ENCODE measurements at places on chromosomes 4 and X.

DNA sequence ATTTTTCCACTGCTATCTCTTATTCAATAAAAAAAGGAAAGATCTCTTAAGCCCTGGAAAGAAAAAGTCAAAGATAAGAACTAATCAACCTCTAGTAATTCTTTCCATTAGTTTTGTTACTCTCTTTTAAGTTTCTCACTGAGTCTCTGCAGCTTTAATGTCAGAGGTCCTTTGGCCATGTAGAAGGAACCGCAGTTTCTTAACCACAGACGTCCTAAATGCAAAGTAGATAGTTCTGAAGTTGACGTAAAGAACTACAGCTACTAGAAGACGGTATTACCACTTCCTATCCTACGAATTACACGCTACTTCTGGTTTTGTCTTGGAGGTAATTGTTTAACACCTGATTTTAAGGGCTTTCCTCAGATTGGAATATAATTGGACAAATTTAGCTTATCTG is 325.9 kb downstream of the ANKRD50 start:
- no peak for DNase-seq

DNA sequence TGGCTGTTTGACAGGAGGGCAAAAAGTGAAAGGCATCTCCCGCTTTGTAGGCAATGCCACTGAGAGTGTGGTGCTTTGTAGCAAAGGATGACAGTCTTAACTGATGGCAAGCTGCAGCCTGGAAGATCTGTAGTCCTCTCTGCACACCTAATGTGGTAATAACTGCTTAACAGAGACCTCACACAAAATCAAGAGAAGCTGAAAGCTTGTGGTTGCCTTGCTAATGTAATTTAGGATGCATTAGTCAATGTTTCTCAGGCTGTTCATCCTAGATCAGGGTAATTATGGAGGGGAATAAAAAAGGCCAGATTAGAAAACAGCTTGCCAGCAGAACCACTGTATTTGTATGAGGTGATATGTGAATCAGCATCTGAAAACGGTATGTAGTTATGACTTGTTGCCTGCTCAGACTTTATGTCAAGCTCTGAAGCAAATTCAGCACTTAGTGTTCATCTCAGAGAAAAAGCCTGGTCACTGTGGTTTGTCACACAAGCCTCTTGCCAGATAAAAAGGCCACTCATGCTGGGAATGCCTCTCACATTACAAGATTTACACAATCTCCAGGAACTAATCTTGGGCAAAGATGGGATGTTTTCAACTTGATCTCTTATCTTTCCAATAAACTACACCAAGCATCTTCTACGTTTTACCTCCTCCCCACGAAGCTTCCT is 130.8 kb downstream of the ENOX2 start:
- DNase-seq, result no peak

DNA sequence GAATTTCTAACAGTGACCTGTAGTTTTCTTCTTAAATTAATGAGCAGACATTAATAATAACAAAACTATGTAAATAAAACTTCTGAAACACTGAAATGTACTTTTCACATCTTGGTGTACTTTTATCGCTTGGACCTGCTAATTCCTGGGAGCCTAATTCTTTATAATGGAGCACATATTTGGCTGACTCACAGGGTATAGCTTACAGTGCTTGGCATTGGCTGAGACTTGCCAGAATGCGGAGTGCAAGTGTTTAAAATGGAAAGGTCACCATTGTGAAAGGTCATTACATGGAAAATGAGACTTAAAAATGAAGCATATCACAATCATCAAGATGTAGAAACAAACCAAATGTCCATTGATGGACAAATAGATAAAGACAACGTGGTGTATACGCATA is 137.3 kb upstream of the PDLIM3 start:
- DNase-seq, result no peak

DNA sequence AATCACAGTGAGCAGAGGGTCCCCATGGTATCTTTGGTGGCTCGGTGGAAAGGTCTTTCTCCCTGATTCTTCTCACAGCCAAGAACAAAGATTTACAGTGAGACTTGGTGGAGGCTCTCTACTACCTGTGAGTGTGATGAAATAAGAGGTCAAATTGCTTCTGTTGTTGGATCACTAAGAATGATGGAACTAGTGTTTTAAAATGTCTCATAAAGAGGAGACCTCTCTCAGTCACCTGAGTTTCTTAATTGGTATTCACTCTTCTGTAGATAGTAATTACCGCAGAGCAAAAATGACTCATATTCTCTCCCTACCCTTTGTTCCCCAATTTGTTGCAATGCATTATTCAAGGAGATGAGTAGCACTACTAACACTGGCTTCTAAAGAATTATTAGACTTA is 100.9 kb upstream of the TBC1D9 start:
- no peak for DNase-seq

- no peak for DNase-seq
These were observed 86.9 kb upstream of the ADRA2C start for GRCh38 chr4:3679071-3679825.

DNA sequence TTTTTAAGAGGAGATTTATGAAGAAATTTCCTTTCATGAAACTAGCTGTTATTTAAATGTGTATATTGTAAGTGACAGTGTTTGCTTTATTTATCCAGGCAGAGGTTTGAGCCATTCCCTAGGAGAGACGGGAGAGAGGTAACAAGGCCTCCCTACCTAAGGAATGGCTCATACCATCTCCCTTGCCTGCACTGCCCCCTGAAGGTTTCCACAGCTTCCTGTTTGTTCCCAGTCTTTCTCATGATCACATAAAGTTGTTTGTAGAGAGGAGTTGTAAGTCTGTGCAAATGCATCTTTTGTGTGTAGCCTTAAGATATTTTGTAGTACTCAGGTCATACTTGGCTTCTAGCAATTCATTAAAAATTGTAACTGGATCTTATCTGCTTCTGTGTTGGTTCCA is 1504.5 kb upstream of the PCDH10 start:
- DNase-seq, result no peak

DNA sequence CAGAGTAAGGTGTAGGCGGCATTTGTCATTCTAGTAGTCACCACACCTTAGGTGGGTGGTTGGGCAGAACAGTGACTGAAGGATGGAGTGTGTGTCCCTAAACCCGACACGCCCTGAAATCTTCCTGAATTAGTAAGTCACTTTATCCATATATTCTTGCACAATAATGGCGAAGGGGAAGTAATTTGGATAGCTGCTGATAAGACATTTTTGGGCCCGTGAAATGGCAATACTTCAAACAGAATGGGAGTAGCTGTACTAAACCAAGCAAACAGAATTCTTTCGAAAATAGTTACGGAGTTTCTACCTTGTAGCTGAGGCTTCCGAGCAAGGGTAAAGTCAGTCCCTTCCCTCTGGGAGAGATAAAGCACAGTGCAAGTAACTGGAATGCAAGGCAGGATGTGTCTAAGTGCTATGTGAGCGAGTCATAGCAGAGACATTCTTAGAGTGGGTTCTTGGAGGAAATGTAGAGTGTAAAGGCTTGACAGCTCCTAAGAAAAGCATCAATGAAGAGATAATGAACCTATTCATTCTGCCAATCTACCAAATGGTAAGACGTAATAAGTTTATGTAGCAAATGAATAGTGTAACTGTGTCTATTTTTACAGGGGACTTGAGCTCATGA is 72.8 kb downstream of the CLCN5 start:
- DNase-seq, result no peak

Measured in stimulated activated CD4-positive, alpha-beta T cell treated with anti-CD3 and anti-CD28 coated beads, Interleukin-4, amount 100 ng/mL, for 48 hours (primary cell).